ENCODE measurements at places on chromosomes 1 and 21.

DNA sequence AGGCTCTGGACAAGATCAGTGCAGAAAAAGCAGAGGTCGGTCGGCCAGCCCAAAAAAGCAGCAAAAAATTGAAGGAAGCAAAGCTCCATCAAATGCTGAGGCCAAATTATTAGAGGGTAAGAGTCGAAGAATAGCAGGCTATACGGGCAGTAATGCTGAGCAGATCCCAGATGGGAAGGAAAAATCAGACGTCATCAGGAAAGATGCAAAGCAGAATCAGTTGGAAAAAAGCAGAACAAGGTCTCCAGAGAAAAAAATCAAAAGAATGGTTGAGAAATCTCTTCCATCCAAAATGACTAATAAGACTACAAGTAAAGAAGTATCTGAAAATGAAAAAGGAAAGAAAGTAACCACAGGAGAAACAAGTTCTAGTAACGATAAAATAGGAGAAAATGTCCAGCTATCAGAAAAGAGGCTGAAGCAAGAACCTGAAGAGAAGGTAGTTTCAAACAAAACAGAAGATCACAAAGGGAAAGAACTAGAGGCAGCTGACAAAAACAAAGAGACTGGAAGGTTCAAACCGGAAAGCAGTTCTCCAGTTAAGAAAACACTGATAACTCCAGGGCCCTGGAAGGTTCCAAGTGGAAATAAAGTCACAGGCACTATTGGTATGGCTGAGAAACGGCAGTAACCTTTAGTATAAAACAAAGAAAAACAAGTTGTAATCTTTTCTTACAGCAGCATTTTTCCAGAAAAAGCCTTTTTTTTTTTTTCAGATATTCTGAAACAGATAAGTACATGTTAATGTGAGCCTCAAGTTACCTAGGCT, 75.7 kb downstream of the PHTF1 start:
- DNase-seq, result no peak

GRCh38 chr1:94254073-94254810, 16.9 kb upstream of the ARHGAP29 start:
- no peak for DNase-seq

- no peak for DNase-seq
Observed at GRCh38 chr1:80202118-80202517, 1195.6 kb upstream of the ADGRL4 start.

- DNase-seq, result no peak
Observed at GRCh38 chr1:15678578-15678977, 5.5 kb upstream of the PLEKHM2 start.

DNA sequence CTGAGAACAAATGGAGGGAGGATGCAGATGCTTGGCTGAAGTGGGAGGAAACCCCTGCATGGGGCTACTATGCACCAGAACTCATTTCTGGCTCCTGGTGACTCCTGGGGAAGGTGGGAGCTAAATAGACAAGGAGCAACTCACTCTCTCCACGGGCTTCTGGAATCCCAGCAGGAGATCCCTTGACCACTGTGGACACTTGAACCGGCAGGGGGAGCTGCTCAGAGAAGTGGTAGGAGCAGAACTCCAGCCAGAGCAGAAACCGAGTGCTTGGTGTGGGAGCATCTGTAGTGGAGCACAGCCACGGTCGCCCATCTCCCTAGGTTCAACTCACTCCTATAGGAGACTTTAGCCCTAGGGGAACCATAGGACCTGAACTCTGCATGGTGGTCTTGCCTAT, 205.6 kb upstream of the GJB5 start:
- DNase-seq, result no peak

DNA sequence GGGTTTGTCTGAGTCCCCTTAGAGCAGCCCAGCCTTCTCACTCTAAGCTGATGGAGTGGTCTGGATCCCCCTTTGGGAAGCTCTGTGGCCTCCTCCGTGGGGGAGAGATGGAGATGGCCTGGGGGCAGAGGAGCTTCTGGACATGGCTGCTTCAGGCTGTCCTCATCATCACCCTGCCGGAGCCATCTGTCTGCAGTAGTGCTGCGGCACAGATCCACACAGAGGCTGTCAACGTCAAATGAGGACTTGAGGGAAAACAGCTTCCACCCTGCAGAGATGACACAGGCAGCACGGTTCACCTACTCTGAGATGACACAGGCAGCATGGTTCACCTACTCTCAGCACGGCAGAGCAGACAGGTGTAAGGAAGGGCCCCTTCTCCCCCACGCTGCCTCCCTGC, 134.3 kb downstream of the IGSF21 start:
- DNase-seq, result peak; percentile 81

DNA sequence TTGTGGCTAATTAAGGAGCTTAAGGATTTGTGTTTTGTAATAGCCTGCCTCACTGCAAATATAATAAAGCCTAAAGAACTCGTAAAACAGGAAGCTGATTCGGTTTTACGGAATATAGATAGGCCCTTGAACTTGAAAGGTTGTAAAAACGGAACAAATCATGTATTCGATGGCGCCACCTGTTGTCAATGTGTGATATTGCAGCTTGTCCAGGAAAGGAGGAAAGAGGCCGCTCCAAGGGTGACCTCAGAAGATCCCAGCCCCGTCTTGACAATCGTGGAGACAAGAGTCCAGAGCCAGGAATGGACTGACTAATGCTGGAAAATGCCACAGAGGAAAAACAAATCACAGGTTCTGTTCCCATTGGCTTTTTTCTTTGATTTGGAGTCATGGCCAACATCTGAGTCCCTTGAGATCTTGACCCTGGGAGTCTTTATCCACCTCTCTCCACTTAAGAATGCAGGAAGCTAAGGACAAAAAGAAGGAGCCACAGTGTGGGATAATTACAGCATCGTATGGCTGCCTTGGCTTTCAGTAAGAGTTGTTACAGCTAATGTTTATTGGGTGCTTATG, 7.0 kb upstream of the IGSF21 start:
- peak; percentile 80 for DNase-seq

DNA sequence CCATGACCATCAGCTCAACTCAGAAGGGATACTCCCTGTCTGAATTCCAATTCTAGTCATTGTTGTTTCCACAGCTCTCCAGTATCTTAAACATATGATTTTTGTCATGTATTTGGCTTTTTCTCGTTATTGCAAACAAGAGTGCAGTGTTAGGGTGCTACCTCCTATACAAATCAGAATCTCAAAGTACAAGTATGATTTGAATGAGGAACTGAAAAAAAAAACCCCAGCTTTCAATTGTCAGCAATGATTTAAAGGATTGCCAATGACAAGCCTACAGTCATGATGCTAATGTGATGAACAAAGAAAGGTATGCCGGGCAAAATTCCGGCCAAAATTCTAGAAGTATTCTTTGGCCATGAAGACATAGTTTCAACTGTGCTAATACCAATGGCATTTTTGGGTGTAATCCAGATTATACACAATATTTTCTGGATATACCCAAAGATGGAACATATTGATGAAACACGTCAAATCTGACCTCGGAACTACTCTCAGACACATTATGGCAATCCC, 14.9 kb downstream of the TMEM35B start:
- DNase-seq, result no peak

DNA sequence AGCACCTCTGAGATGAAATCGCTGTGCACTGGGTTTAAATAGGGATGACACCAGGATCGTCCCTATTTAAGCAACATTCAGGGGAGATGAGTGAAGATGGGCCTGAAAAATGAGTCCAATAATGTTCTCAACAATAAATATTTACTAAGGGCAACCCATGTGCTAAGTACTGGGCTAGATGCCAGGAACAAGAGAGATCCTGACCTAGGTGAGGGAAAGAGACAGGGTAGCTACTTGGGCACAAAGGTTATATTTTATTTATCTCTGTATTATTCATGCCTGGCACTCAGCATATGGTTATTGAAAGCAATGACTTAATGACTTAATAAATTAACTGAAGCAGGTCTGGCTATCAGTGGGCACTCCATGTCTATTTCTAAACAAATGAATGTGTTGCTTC, 27.4 kb upstream of the AVPR1B start:
- peak; percentile 56 for DNase-seq

All from NCI-H510A treated with DMSO at 0.1 percent for 48 hours (cell line).